Urinary bladder (tissue), 4 donors: ENCODE measurements at places on chromosomes 13 and 19. TPM values are rescaled to one million over a fixed set of nuclear protein-coding genes. Genes with fewer than 3 reads are reported as not detected.

Gene FFAR2
- polyA plus RNA-seq: 0.05 TPM

Gene PLA2G4C
- 13.5 TPM for polyA plus RNA-seq

GRCh38 chr13:51827254-51827653, 17.7 kb downstream of the TMEM272 start:
- DNase-seq: no peak

DNA sequence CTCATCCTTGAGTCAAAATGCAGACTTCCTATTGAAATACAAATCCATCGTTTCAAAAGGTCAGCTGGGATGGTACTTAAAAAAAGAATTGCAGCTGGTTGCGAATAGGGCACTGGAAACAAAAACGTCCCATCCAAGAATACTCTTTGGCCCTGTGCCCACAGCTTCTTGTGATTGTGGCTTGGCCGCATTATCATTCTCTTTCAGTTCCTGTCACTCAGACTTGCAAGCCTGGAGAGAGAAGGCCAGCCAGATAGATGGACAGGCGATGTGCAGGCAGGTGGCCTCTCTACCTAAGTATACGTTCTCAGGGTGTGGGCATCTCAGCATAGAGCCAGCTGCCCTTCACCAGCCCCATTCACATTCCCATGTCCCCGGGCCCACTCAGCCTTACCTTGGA, 208.5 kb upstream of the ZNF536 start:
- DNase-seq: no peak

GRCh38 chr13:27663947-27664346, 42.3 kb downstream of the POLR1D start:
- DNase-seq: no peak

GRCh38 chr13:69828527-69828926, 279.1 kb upstream of the ATXN8OS start:
- no peak for DNase-seq

DNA sequence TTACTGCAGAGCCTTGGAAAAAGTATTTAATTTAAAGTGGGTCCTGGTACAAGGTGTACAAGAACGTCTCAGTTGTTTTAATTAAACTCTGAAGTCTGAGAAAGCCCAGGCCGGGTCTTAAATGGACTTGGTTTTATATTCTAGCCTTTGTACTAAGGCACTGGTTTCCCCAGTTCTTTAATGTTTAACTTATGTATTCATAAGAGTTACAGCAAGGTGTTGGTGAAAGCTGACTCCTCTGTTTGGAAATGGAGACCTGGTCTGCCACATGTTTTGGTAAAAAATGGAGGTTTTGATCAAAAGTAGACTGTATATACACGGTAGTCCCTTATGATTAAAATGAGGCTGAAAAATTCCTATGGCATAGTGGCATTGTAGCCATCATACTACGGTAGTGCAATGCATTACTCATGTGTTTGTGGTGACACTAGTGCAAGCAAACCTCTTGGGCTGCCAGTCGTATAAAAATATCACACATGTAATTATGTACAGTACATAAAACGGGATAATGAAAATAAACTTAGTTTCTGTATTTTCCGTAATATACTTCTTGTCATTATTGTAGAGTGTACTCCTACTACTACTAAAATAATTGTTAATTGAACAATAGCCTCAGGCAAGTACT, 883.4 kb upstream of the SPRY2 start:
- no peak for DNase-seq

- no peak for DNase-seq
Measured at GRCh38 chr19:4676955-4677731, 7.0 kb upstream of the MYDGF start.

Gene TMEM59L
- polyA plus RNA-seq: 5.5 TPM

DNA sequence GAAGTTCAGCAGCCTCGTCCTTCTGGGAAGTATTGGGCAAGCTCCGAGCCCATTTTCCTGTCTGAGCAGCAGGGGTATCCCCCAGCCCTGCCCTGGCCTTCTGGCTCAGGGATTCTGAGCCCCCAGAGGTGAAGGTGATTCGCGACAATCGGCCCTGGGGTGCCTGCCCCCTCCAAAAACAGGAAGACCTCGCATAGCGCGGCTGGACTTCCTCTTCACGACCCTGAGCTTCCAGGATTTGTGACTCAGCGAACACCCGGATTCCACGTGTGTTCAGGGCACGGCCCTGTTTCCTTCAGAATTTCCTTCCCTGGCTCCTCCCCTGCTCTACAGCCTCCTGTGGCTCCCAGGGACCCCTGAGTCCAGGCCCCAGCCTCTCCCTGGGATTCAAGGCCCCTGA, at the start of gene SEMA6B:
Gene SEMA6B (minus strand): TSS at position 116 of the 400 bp plus-strand sequence. CDS start 1,227 bp downstream, outside the sequence.
- no peak for DNase-seq

DNA sequence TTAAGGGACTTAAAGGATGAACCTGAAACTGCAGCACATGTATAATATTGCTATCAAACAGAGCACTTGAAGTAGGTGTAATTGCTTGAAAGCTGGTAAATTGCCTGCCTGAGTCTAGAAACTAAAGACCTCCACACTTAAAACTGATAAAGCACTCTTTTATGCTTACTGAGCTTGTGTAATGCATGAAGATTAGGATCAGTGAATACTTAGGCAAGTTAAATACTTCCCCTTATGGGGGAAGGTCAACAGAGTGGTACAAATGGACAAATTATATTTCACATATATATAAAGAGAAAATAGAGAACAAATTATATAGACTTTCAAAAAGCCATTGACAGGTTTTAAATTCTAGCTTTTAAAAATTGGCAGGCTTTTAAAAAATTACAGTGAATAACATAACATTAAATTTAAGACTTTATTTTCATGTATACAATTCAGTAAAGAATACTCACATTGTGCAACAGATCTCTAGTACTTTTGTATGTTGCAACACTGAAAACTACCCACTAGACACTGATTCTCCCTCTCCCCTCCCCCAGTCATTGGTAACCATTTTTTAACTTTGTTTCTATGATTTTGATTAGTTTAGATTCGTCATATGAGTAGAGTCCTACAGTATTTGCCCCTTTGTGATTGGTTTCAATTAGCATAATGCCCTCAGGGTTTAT, 23.9 kb downstream of the PIBF1 start:
- no peak for DNase-seq

DNA sequence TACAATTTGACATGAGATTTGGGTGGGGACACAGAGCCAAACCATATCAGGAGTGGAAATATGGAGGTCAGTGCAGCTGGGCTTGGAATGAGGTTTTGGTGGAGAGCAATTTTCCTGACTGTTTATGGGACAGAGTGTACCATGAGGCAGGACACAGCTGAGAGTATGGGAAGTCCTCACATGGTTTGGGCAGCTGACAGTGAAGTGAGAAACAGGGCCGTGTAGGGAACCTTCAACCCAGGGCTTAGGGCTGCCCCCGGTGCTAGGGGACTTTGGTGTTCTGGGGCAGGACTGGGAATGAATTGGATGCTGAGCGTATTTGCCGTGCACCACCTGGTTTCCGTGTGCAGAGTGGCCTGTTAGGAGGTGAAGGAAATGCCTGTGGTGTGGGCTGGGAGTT, 6.1 kb downstream of the ZNF548 start:
- no peak for DNase-seq

GRCh38 chr13:77310161-77310560, 16.7 kb downstream of the MYCBP2 start:
- no peak for DNase-seq

Gene IZUMO4
- polyA plus RNA-seq: 9.2 TPM

DNA sequence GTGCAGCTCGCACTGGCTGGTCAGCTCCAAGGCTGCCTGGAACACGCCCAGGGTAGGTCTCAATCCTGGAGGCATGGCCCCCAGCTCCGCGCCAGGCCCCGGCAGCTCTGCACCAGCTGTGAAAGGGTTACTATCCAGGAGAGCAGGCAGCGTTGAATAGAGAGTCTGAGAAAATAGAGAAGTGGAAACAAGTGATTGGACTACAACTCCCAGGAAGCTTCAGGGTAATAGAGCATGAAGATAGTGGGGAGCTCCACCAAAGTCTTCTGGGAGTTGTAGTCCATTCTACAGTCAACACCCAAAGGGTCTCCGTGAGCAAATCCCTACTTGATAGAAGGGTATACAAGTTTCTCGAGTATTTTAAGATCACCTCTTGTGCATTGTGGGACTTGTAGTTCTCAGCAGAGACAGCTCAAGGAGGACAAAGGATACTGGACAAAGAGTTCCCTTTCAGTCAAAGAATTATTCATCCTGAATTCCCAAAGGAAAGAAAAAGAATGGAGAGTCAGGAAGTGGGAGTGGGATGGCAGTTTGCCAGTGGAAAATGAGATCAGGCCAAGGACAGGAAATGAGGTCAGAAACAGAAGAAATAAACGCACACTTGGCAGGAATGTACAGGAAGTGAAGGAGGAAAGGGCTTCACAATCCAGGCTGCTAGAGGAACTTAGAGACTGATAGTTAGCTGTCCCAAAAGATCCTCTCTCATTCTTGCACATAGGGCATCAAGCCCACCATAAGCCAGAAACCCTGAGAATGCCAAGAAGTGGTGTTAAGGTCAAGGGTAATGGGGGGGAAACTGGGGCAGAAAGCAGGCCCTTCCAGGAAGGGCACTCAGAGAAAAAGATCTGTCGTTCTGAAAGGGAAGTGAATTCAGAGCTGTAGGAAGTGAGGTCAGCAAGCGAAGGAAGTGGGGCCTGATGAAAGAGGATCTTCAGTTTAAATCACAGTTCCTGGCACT, 5.5 kb upstream of the MAMSTR start:
- DNase-seq: no peak

DNA sequence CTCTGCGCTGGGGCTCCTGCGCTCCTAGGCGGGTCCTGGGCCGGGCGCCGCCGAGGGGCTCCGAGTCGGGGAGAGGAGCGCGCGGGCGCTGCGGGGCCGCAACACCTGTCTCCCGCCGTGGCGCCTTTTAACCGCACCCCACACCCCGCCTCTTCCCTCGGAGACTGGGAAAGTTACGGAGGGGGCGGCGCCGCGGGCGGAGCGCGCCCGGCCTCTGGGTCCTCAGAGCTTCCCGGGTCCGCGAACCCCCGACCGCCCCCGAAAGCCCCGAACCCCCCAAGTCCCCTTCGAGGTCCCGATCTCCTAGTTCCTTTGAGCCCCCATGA, at the start of gene GJB2:
Gene GJB2 (minus strand): TSS at position 103 of the 326 bp plus-strand sequence. CDS start 3,357 bp downstream, outside the sequence.
- DNase-seq: no peak

DNA sequence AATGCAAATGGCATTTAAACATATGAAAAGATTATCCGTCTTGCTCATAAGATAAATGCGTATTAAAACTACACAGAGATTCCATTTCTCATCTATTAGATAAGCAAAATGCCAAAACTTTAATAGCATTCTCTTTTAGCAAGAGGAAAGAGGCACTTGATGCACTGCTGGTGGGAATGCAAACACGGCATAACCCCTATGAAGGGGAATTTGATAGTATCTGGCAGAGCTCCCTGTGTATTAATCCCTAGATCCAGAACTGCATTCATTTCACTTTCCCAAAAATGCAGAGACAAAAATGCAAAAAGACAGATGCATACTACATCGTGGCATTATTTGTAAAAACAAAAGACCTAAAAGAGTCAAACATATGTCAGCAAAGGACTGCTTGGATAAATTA, 193.6 kb upstream of the STARD13 start:
- no peak for DNase-seq

Gene B3GNT8
- polyA plus RNA-seq: 4.5 TPM

Gene ENOX1
- 4.3 TPM for polyA plus RNA-seq

GRCh38 chr13:41028051-41028450, 8.9 kb upstream of the ELF1 start:
- DNase-seq: no peak

Gene FCER2
- 0.90 TPM for polyA plus RNA-seq

Gene PSPN
- polyA plus RNA-seq: 0.94 TPM

GRCh38 chr19:29569038-29569911, 36.8 kb upstream of the POP4 start:
- DNase-seq: no peak

Gene ZNF8
- 1.8 TPM for polyA plus RNA-seq

DNA sequence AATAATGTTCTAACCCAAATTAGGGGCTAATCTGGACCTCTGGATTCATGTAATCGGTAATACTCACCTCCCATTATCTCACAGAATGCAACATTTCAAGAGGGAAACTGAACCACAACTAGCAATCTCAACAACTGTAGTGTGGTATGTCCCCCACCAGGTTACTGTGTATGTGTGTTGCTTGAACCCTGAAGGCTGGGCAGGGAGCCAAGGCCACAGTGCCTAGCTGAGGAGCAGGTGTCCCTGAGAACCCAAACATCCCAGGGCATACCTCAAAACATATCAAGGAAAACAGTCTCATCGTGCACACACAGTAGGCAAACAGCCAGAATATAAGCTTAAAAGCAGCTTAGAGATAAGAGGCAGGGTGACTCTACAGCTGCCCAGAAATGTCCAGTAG, 20.5 kb upstream of the NEK3 start:
- DNase-seq: no peak

GRCh38 chr19:10718205-10719196, 622 bp downstream of the DNM2 start:
- no peak for DNase-seq

- no peak for DNase-seq
Measured at GRCh38 chr19:47374876-47375693, 26.0 kb downstream of the DHX34 start.

- DNase-seq: no peak
Measured at GRCh38 chr19:56554272-56554869, 12.9 kb upstream of the ZNF470 start.

Gene LILRA1
- 0.63 TPM for polyA plus RNA-seq

Gene COL4A1
- polyA plus RNA-seq: 334 TPM

DNA sequence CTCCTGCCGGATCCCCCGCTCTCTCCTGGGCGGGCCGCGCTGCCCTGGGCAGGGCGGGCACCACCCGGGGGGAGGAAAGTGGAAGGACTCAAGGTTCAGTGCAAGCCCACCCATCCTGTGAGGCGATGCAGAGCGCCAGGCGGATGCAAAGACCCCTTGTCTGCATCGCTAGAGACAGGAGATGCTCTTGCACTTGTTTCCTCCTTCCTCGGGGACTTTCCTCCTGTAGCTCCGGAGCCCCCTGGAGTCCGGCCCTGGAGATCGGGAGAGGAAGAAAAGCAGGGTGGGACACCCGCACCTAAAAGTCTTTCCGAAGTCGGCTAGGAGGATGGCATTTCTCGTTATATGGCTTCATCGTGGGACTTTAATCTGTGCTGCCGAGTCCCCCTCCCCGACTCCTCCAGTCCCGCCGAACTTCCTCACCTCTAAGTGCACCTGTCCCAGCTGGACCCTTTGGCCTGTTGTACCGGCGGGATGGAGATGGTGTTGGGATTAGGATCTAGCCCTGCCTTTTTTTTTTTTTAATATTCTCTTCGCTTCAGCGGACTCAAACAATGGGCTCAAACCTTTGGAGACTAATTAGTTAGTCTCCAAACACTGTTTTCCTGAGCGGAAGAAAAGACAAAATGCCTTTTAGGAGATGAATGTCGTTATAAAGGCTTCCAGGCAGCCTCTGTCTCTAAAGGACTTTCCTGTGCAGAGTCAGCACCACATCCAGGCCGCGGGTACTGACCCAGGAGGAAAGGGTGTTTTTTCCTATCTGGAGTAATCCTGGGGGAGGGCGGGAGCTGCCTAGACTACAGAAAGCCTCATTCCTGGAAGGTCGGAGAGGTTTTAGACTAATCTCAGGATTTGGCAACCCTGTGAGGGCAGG, 725 bp downstream of the FAM124A start:
- no peak for DNase-seq
